ENCODE measurements at places on chromosomes 6 and 20. TPM values are rescaled to one million over a fixed set of nuclear protein-coding genes. Genes with fewer than 3 reads are reported as not detected.

TNXB gene
- 0.42 TPM for total RNA-seq

RIPPLY2 gene
- not detected for total RNA-seq

GPX6 gene
- total RNA-seq = not detected

HNF4A gene
- total RNA-seq = 15.4 TPM

SAMD3 gene
- total RNA-seq = not detected

LPA gene
- total RNA-seq = 0.07 TPM

ABT1 gene
- total RNA-seq = 12.8 TPM

BMP5 gene
- not detected for total RNA-seq

SYCP2L gene
- total RNA-seq = 2.0 TPM

NNAT gene
- not detected for total RNA-seq

FYN gene
- 3.6 TPM for total RNA-seq

PBOV1 gene
- total RNA-seq = not detected

OTOR gene
- total RNA-seq = not detected
